ENCODE measurements at places on chromosomes 11 and 22. TPM values are rescaled to one million over a fixed set of nuclear protein-coding genes. Genes with fewer than 3 reads are reported as not detected.

DNA sequence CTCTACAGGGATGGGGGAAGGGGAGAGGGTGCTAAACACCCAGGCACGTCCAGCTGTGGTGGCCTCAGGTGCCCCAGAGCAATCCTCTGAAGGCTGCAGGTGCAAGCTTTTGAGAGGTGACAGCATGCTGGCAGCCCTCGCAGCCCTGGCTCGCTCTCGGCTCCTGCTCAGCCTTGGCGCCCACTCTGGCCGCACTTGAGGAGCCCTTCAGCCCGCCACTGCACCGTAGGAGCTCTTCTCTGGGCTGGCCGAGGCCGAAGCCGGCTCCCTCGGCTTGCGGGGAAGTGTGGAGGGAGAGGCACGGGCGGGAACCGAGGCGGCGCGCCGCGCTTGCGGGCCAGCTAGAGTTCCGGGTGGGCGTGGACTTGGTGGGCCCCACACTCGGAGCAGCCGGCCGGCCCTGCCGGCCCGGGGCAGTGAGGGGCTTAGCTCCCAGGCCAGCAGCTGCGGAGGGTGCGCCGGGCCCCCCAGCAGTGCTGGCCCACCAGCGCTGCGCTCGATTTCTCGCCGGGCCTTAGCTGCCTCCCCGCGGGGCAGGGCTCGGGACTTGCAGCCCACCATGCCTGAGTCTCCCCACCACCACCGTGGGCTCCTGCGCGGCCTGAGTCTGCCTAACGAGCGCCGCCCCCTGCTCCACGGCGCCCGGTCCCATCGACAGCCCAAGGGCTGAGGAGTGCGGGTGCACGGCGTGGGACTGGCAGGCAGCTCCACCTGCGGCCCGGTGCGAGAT, 112.1 kb downstream of the TRIM29 start:
- DNase-seq = no peak

FAM111B gene
- total RNA-seq = 9.3 TPM

GRCh38 chr22:48563966-48564330, 1263.7 kb downstream of the BRD1 start:
- no peak for DNase-seq

C11orf21 gene
- total RNA-seq = not detected

MMP8 gene
- total RNA-seq = under 0.01 TPM

TTC9C gene
- 45.5 TPM for total RNA-seq

- no peak for DNase-seq
These were observed 4.5 kb upstream of the KCTD17 start for GRCh38 chr22:37047006-37047405.
